ENCODE measurements at places on chromosomes 11 and 22.
A peak's percentile ranks its signal among the peaks of the same experiment; 100 is the strongest.

- DNase-seq: peak; percentile 86
Measured at GRCh38 chr22:35023692-35024363, 42.1 kb upstream of the ISX start.

DNA sequence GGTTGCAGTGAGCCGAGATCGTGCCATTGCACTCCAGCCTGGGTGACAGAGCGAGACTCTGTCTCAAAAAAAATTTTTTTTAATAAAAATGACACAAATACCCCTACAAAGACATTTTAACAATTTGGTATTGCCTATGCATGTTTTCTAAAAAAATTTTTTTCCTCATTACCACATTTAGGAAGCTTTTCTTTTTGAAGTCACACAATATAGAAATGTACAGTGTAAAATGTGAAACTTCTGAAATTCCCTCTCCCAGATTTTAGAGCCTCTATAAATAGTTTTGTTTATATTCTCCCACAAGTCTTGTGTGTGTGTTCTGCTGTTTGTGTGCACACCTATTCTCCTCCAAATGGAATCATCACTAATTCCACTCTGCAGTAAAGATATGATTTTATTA lies 7.6 kb downstream of the ST14 start:
- no peak for DNase-seq

DNA sequence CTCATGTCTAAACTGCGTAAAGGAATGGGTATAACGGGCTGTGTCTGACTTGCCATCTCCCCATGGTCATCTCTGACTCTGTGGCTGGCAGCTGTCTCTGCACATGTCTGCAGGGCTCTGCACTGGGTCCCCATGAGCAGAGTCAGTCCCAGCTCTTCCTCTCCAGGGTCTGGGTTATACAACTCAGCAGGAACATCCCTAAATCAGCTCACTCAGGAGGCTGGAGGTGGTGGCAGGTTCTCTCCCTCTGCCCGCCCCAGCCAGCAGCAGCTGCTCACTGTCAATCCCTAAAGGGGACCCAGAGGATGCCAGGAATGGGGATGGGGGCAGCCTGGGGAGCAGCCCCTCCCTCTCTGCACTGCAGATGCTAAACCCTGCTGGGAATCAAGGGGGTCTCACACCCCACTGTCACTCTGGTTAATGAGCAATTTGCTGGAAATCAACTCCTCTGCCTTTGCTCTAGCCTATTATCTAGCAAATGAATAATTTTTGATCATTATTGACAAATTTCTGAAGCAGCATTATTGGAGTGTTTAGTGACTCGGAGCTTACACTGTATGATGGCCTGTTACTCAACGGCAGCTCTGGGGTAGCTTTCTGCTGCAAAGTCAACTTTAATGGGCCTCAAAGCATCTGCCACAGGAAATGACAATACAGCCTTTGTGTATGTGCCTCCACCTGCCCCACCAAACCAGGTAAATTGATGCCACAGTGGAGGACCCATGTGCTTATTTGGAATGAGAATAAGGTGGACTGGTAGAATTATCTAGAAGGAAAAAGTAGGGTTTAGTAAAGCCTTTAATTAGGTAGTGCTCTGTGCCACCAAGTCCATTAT lies 55.7 kb upstream of the SHANK2 start:
- no peak for DNase-seq

- no peak for DNase-seq
Measured at GRCh38 chr11:116840224-116840745, 2.9 kb upstream of the APOA1 start.
